ENCODE measurements at places on chromosomes 6 and 20.

DNA sequence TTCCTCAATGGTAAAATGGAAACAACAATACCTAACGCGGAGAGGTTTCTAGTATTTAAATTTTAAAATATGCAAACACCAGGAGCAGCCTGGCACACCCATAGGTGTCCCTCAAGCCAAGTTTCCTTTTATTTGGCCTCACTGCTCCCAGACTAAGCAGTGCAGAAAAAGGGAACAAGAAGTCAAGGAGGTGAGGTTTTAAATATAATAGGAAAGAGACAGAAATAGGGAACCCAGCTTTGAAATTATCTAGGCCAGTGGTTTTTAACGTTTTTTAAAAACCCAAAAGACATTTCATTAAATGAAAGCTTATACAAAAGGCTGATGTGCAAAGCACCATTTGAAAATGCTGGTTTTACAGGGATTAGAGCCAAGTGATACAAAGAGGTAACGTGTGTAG, 109.6 kb downstream of the SLC22A3 start:
- DNase-seq: no peak

- no peak for DNase-seq
Observed at GRCh38 chr6:118080547-118080946, 173.5 kb downstream of the SLC35F1 start.

DNA sequence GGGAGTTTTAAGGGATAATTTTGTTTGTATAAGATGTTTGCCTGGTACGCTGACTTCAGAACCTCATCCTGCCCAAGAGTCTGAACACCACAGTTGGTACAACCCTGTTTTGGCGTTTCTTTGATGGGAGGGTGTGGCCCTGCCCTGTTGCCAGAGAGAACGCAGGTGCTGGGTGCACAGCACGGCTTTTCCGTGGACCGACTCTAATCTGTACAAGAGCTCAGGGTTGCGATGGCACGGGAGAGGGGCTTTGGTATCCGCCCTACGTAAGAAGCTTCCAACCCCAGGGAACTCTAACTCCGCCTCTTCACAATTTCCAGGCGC, 1.3 kb downstream of the CYP24A1 start:
- no peak for DNase-seq

- DNase-seq: no peak
Observed at GRCh38 chr6:139642346-139642745, 267.9 kb upstream of the CITED2 start.

GRCh38 chr6:144673807-144674206, 388.7 kb downstream of the UTRN start:
- no peak for DNase-seq

DNA sequence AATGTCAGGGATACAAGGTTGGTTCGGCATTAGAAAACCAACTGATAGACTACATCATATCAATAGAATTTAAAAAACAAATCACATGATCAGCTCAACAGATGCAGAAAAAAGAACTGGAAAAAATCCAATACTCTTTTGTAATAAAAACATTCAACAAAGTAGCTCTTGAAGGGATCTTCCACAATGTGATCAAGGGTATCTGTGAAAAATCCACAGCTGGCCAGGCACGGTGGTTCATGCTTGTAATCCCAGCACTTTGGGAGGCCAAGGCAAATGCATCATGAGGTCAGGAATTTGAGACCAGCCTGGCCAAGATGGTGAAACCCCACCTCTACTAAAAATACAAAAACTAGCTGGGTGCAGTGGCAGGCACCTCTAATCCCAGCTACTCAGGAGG, 63.1 kb downstream of the ASCC3 start:
- DNase-seq: no peak

DNA sequence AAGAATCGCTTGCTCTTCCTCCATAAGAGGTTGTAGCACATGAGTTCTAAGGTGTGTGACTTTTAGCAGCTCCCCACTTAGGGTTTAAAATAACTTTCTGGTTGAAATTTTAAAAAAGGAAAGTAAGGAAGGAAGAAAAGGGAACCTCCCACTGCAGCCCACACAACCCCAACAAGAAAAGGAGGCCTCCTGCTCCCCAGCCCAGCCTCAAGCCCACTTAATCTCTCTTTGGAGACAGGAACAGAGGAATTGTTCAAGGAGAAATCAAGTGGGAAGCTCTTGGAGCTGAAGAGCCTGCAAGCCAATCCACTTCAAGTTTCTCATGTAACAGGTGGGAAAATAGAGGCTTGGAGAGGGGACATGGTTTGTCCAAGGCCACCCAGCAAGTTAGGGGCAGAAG, 39.1 kb upstream of the PREX1 start:
- DNase-seq: no peak

DNA sequence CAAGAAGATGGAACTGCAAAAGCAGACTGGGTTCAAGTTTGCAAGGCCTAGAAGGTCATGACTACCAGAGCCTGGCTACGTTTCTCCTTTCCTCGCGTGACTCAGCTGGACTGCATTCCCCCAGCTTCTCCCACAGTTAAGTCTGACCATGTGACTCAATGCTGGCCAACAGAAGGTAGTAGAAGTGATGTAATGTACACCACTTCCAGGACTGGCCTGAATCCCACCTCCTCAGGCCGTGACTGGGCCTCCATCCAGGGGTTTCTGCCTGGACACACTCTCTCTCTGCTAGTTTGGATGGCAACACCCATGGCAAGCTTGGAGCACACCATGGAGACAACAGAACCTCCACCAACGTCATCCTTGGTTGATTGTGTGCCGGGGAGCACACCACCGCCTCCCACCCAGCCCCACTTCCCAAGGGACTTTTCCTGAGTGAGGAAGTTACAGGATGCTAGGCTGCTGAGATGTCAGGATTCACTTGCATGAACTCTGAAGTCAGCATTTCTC, 112.0 kb upstream of the CDYL start:
- DNase-seq: no peak

DNA sequence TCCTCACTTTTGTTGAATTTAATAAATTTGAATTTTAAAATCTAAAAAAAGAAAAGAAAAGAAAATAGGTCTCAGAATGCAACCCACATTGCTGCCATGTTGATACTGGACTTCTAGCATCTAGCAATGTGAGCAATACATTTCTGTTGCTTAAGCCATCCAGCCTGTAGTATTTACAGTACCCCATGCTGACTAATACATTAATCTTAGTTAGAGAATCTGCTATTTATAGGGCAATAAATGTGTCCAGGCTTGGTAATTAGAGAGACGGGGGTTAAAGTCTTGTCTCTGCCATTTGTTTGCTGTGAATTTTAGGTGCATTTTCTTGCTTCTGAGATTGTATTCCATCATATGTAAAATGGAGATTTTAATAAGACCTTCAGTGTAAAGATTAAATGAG, 471.3 kb downstream of the DHX35 start:
- DNase-seq: no peak

- DNase-seq: no peak
Observed at GRCh38 chr20:48375804-48376203, 452.0 kb downstream of the PREX1 start.

- DNase-seq: no peak
Observed at GRCh38 chr20:16861708-16862107, 113.5 kb downstream of the OTOR start.

GRCh38 chr6:150018846-150019580, 6.3 kb downstream of the RAET1L start:
- DNase-seq: no peak

- no peak for DNase-seq
Observed at GRCh38 chr20:53788253-53789022, 194.8 kb upstream of the ZNF217 start.

- no peak for DNase-seq
Observed at GRCh38 chr6:100614933-100615332, 150.2 kb upstream of the SIM1 start.

DNA sequence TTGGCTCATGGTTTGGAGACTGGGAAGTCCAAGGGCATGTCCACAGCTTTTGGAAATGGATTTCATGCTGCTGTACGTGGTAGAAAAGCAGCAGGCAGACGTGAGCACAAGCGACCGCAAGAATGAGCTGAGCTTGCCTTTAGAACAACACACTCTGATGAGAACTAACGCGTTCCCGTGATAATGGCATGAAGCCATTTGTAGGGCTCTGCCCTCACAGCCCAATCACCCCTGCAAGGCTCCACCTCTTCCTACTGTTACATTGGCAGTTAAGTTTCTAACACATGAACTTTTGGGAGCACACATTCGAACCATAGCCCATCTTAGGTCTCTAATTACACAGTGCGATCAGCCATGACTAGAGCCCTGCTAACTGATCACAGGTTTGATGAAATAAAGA, 107.5 kb upstream of the TMEM170B start:
- no peak for DNase-seq

DNA sequence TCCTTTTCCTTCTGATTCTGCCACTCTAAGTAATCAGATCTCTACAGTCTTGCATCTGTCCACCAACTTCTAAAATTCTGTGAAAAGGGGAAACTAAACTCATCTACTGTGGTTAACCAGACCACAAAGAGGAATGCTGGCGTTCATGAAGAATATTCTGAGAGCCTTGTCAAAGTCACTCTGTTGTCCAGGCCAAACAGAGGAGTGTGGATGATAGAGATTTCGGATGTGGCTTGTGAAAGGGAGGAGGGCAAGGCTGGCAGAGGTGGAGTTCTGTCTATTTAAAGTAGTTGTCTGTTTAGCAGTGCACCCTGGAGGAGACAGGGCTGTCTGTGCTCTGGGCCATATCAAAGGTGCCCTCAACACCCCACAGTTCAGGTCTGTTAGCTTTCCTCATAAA, 33.9 kb downstream of the CCN2 start:
- no peak for DNase-seq

DNA sequence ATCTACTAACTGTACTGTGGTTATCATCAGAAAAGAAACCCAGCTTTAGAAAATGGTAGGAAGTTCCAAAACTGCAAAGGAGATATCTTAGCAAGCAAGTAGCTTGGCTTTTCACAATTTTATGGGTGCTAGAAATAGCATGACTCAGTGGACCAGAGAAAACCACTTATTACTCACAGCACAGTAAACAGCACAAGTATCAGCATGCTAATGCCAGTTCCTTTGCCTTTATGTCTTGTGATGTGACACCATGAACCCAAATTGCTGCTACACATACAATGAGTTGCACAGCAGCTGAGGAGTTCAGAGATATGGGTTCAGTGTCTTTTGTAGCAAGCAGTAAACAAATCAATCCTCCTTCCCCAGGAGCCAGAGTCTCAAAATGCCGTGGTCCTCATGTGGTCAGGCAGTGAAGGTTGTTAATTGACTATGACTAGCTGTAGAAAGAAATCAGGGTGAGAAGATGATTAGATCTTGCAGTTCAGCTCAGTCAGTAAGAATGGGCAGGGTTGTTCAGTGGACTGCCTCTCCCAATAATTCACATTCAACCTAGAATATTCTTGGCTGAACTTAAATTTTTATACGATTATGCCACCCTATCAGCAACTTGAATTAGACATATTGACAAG, 73.3 kb downstream of the OPRM1 start:
- DNase-seq: no peak

GRCh38 chr6:94227741-94228140, 808.4 kb upstream of the EPHA7 start:
- no peak for DNase-seq

Measured in activated CD4-positive, alpha-beta T cell treated with anti-CD3 and anti-CD28 coated beads for 1 hour (primary cell).